ENCODE measurements at places on chromosomes 3 and 15.

DNA sequence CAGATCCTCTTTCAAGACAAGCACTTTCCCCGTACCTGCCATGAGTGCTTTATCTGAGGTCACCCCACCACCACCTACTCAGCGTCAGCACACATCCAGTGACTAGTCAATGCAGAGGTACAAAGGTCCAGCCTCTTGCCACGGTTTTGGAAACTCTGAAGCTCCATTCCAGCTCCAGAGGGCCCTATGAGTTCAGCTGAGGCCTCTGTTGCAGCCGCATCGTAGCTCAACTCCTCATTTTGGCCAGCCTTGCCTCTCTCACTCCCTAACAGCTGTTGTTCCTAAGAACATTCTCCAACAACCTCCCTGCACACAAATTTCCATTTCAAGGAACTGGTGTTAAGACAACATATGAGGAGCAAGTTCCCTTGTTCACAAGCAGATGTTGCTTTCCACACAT is 405.1 kb upstream of the PROK2 start:
- H3K36me3 ChIP-seq, result no peaks in the 10 kb centered on the region
- H3K4me3 ChIP-seq, result no peak overlapping the region
- H3K27ac ChIP-seq, result no peak overlapping the region
- no peak for DNase-seq
- peaks cover 18% of the 10 kb centered on the region for H3K4me1 ChIP-seq

DNA sequence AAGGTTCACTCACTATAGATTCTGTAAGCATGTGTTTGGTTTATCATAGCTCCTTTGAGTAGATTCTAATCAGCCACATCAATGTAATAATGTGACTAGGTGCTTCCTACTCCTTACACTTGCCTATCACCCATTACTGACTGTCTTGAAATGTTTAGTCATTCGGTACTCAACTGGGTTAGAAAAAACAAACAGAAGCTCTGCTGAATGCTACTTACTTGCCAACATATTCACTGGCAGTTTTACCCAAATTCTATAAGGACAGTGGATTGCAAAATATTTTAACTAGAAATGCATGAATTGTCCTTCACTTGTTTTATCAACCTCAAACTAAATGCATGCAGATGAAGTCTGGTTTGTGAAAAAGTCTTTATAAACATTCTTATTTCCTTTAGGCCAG is 352.1 kb upstream of the ALCAM start:
- peak; percentile 18 for DNase-seq
- H3K27ac ChIP-seq, result no peak overlapping the region
- H3K27me3 ChIP-seq, result no peaks in the 10 kb centered on the region
- H3K4me3 ChIP-seq, result no peak overlapping the region
- no peaks in the 10 kb centered on the region for H3K36me3 ChIP-seq

GRCh38 chr15:29821416-29822099 is 710 bp downstream of the TJP1 start:
- peak overlapping the region; percentile 94 for H3K27ac ChIP-seq
- peaks cover 14% of the 10 kb centered on the region for H3K4me1 ChIP-seq

GRCh38 chr3:160531311-160531710 is 34.1 kb downstream of the KPNA4 start:
- H3K4me3 ChIP-seq, result no peak overlapping the region
- no peaks in the 10 kb centered on the region for H3K4me1 ChIP-seq
- no peaks in the 10 kb centered on the region for H3K27me3 ChIP-seq
- H3K27ac ChIP-seq, result no peak overlapping the region
- H3K36me3 ChIP-seq, result peaks cover 48% of the 10 kb centered on the region
- no peak for DNase-seq

GRCh38 chr15:54321426-54321825 is 343.2 kb downstream of the UNC13C start:
- H3K4me3 ChIP-seq, result no peak overlapping the region
- no peaks in the 10 kb centered on the region for H3K36me3 ChIP-seq
- no peak overlapping the region for H3K27ac ChIP-seq
- no peaks in the 10 kb centered on the region for H3K27me3 ChIP-seq
- no peak for DNase-seq
- H3K4me1 ChIP-seq, result no peaks in the 10 kb centered on the region

- no peaks in the 10 kb centered on the region for H3K36me3 ChIP-seq
- no peaks in the 10 kb centered on the region for H3K27me3 ChIP-seq
- peaks cover 6% of the 10 kb centered on the region for H3K4me1 ChIP-seq
- H3K4me3 ChIP-seq, result no peak overlapping the region
- DNase-seq, result no peak
- no peak overlapping the region for H3K27ac ChIP-seq
Observed at GRCh38 chr15:84953726-84954125, 27.9 kb upstream of the PDE8A start.

GRCh38 chr15:59413577-59413976 is 24.4 kb upstream of the FAM81A start:
- no peak overlapping the region for H3K27ac ChIP-seq
- no peaks in the 10 kb centered on the region for H3K36me3 ChIP-seq
- no peak for DNase-seq
- no peak overlapping the region for H3K4me3 ChIP-seq
- peaks cover 10% of the 10 kb centered on the region for H3K27me3 ChIP-seq

DNA sequence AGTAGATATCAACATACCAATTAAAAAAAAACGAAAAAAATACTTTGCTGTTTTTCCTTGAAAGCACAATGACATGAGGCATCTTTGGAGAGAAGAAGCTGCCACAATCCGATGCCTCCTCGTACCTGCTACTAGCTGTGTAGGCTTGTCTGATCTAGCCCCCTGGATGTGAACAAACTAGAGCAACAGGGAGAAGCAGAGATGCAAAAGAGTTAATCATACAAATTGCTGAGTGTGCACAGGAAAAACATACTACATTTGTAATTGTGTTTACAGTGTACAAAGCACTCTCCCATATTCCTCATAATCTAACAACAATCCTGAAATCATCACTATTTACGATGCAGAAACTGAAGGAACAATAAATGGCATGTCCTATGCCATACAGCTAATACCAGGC is 227.0 kb upstream of the CTNNB1 start:
- no peaks in the 10 kb centered on the region for H3K36me3 ChIP-seq
- no peaks in the 10 kb centered on the region for H3K27me3 ChIP-seq
- DNase-seq, result no peak
- H3K4me3 ChIP-seq, result no peak overlapping the region

GRCh38 chr3:143956838-143957237 is 14.8 kb upstream of the DIPK2A start:
- peak; percentile 30 for DNase-seq
- no peaks in the 10 kb centered on the region for H3K27me3 ChIP-seq
- no peaks in the 10 kb centered on the region for H3K36me3 ChIP-seq

DNA sequence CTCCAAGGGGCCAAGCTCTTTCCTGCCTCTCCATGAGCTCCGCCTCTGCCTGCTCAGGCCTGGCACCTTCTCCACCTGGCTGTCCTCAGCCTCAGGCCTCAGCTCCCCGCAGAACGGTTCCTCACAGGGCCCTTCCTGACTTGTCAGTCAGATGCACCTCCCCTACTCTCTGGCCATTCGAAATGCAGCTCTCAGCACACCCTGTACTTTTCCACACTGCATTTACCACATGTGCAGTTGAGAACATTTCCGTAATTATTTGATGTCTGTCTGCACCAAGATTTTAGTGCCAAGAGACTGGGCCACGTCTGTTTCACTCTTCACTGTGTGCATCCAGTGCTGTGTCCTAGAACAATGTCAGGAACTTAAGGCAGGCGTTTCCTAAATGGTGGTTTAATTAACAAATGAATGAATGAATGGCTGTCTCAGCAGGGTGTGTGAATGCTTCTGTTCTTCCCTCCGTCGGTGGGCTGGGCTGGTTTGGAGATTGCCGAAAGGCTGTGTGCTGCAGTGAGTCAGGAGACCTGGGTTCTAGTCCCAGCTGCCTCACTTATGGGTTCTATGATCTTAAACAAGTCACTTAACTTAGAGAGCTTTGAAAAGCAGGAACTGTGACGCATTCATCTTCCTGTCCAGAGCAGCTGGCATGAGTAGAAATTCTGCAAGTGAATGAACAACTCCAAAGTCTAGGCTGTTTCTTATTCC is 5.4 kb downstream of the MUC4 start:
- H3K27me3 ChIP-seq, result peaks cover 26% of the 10 kb centered on the region
- H3K36me3 ChIP-seq, result no peaks in the 10 kb centered on the region
- H3K27ac ChIP-seq, result no peak overlapping the region
- no peak overlapping the region for H3K4me3 ChIP-seq
- H3K4me1 ChIP-seq, result no peaks in the 10 kb centered on the region
- no peak for DNase-seq

DNA sequence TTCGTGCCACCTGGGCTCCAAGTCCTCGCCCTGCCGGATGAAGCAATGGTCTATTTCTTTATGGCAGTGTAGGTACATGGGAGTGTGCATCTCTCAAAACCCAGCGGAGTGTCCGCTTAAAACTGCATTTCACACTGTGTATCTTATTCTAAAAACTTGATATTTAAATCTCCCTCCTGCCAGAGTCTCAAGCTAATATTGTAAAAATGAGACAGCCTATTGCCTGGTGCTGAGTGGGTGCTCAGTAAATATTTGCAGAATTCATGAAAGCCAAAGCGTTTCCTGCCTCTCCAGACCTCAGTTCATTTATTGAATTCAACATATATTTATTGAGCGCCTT is 330 bp upstream of the TBC1D2B start:
- H3K4me1 ChIP-seq, result peaks cover 22% of the 10 kb centered on the region
- DNase-seq, result no peak
- H3K27me3 ChIP-seq, result no peaks in the 10 kb centered on the region

GRCh38 chr3:125179143-125179883 is 33.2 kb downstream of the SLC12A8 start:
- no peaks in the 10 kb centered on the region for H3K36me3 ChIP-seq
- H3K27me3 ChIP-seq, result no peaks in the 10 kb centered on the region
- no peaks in the 10 kb centered on the region for H3K4me1 ChIP-seq
- no peak overlapping the region for H3K4me3 ChIP-seq
- H3K27ac ChIP-seq, result no peak overlapping the region

GRCh38 chr3:171982828-171983227 is 56.5 kb upstream of the FNDC3B start:
- peak; percentile 52 for DNase-seq
- no peaks in the 10 kb centered on the region for H3K36me3 ChIP-seq
- H3K4me1 ChIP-seq, result peaks cover 3% of the 10 kb centered on the region
- H3K27me3 ChIP-seq, result no peaks in the 10 kb centered on the region

DNA sequence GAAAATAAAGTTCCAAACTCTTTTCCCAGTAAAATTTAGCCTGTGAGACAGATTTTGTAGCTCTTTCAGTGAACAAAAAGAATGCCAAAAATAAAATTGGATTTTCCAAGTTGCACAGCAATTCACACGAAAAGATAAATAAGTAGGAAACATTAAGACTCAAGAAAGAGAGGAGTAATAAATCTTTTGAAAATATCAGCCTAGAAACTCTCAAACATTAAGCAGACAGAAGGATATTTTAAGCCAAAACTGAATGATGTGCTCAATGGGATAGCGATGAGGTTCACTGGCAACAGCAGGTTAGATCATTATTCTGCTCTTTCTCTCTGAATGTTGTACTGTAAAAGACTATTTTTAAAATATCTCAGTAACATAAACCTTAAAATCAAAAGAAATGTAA is 115.0 kb downstream of the STAG1 start:
- no peak overlapping the region for H3K4me3 ChIP-seq
- peaks cover 9% of the 10 kb centered on the region for H3K4me1 ChIP-seq
- no peak for DNase-seq
- H3K27me3 ChIP-seq, result no peaks in the 10 kb centered on the region
- H3K36me3 ChIP-seq, result no peaks in the 10 kb centered on the region
- no peak overlapping the region for H3K27ac ChIP-seq

GRCh38 chr3:98885851-98886250 is 15.6 kb downstream of the DCBLD2 start:
- no peaks in the 10 kb centered on the region for H3K27me3 ChIP-seq
- H3K36me3 ChIP-seq, result peaks cover 37% of the 10 kb centered on the region
- H3K27ac ChIP-seq, result peak overlapping the region; percentile 35
- peak overlapping the region; percentile 31 for H3K4me3 ChIP-seq

DNA sequence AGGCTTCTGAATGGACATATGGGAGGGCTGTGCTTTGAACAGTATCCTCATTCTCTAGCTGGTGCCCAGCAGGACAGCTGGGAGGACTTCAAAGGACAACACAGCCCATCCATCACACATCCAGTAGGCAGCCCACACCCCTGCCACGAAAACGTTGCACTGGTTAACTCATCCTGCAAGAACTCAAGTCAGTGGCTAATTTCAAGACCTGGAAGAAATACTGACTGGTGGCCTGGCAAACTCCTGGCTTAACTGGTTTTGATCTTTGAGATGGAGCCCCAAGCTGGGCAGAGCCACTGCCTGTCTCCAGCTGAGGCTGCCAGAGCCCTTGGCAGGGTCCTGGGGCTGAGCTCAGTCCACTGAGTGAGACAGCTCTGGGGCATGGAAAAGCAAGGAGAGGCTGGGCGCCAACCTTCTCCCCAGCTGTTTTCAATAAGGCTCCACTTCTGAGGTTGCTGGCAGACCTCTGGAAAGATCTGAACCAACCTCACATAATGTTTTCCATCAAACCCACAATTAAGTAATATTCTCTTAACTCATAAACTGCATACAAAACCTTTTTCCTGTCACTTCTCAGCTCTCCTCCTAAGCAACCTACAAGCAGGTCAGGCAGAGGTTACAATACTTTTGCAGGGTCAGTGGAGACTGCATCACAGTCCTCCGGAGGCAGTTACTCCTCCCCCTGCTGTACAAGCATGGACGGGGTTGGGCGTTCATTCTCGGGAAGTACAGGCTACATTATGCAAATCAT is 110.3 kb downstream of the MYLK start:
- DNase-seq, result peak; percentile 76
- H3K4me1 ChIP-seq, result peaks cover 6% of the 10 kb centered on the region
- no peak overlapping the region for H3K4me3 ChIP-seq
- H3K27ac ChIP-seq, result no peak overlapping the region

DNA sequence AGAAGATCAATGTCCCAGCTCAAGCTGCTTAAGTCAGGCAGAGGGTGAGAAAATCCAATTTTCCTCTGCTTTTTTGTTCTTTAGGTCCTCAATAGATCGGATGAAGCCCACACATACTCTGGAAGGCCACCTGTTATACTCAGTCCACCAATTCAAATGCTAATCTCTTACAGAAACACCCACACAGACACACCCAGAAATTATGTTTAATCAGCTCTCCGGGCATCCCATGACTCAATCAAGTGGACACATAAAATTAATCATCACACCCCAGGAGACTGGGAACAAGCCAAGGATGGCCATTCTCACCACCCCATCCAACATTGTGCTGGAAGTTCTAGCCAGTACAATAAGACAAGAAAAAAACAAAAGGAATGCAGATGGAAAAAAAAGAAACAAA is 67.8 kb upstream of the SLC24A5 start:
- no peaks in the 10 kb centered on the region for H3K36me3 ChIP-seq
- peak; percentile 46 for DNase-seq
- H3K27me3 ChIP-seq, result no peaks in the 10 kb centered on the region
- H3K27ac ChIP-seq, result no peak overlapping the region
- H3K4me3 ChIP-seq, result no peak overlapping the region

DNA sequence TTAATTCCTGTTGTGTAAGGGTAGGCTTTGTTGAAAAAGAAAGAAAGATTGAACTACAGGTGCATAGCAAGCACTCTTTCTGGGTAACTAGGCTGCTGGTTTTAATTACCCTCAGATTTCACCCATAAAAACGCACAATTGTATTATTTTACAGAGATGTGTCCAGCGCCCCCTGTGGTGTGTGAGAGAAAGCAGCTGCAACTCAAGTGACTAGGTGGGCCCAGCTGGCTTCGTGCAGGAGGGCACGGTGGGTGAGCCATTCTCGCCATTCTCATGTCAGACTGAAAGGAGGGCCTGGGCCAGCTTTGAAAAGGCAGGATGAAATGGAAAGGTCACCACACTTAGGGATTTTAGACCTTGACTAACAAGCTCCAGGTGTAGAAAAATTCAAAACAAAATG is 122.6 kb downstream of the LRIG1 start:
- H3K4me3 ChIP-seq, result no peak overlapping the region
- no peak for DNase-seq
- peaks cover 36% of the 10 kb centered on the region for H3K36me3 ChIP-seq
- no peak overlapping the region for H3K27ac ChIP-seq
- H3K4me1 ChIP-seq, result peaks cover 10% of the 10 kb centered on the region
- no peaks in the 10 kb centered on the region for H3K27me3 ChIP-seq
